ENCODE measurements at places on chromosomes 3 and 15. TPM values are rescaled to one million over a fixed set of nuclear protein-coding genes. Genes with fewer than 3 reads are reported as not detected.
A peak's percentile ranks its signal among the peaks of the same experiment; 100 is the strongest.

Gene GOLGA6L2
- not detected for total RNA-seq

Gene SAMD7
- not detected for total RNA-seq

Gene SLC28A1
- total RNA-seq: 0.35 TPM

DNA sequence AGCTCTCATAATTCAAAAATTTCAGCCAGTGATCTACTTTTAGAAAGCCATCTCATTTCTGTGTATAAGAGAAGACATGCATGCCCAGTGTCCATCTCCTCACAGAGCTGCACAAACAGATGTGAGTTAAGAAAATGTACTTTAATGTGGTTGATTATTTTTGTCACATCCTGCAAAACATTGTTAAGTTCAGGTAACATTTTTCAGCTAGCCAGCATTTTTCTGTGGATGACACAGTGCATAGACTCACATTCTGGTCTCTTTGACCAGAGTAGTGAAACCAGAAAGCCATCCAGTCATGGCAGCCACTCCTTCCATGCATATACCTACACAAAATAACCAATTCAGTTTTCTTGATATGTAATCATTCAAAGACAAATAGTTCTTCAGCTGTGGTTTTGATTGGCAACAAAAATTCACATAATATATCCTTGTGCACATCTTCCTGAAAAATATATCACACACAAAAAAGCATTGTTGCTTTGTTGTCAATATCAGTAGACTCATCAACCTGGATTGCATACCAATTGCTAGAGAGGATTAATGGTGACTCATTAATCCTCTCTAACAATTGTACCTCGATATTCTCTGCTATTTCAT, 2.1 kb upstream of the PLSCR1 start:
- H3K27ac ChIP-seq: no peak overlapping the region
- DNase-seq: no peak
- H3K27me3 ChIP-seq: no peaks in the 10 kb centered on the region

Gene IP6K1
- 12.6 TPM for total RNA-seq

GRCh38 chr3:183439515-183439914, 11.1 kb upstream of the MCF2L2 start:
- H3K36me3 ChIP-seq: no peaks in the 10 kb centered on the region
- no peaks in the 10 kb centered on the region for H3K4me1 ChIP-seq
- DNase-seq: no peak
- no peak overlapping the region for H3K4me3 ChIP-seq
- H3K27me3 ChIP-seq: peaks cover 4% of the 10 kb centered on the region
- no peak overlapping the region for H3K27ac ChIP-seq

Gene SERF2
- total RNA-seq: 650 TPM

Gene LAMB2
- 445 TPM for total RNA-seq

DNA sequence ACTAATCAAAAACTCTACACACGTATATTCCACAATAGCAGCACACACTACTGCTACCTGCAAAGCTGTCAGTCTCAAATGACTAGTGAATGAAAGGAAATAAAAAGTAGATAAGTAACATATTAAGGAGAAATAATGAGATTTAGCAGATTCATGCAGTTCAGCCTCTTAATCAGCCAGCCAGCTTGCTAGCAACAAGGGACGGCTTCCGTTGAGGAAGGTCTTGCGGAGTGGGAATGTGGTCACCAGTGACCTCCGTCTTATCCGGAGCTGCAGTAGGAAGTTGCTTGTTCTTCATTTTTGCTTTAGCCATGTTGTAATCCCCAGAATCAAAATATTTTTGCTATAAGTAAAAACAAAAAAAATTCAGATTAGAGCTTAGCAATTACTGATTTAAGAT, 17.1 kb downstream of the ARPP19 start:
- H3K4me3 ChIP-seq: no peak overlapping the region
- no peak overlapping the region for H3K27ac ChIP-seq
- DNase-seq: peak; percentile 44

DNA sequence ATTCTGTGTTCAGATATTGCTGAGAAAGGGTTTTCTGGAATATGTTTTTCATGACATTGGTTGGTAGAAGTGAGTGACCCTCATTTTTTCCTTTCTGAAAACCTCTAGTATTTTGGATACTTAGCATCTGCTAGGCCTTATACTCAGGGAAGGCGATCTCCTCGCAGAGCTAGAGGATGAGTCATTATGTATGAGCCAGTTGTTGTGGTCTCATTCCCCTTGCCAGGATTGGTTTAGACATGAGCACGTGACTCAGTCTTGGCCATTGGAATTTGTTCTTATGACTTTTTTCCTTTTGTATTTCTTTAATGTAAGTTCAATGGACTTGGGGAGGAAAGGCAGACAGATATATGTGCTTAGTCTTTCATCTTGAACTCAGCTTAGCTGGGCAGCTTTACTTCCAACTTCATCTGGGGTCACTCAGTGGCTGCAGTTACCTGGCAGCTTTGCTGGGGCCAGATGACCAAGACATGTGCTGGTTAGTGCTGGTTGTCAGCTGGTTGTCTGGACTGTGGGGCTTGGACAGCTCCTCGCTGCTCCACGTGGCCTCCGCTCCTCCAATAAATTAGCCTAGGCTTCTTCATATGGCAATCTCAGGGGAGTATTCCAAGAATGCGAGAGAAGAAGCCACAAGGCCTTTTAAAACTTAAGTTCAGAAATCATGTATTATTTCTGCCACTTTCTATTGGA, 207.5 kb downstream of the IL20RB start:
- peak; percentile 22 for DNase-seq
- H3K4me1 ChIP-seq: peaks cover 6% of the 10 kb centered on the region
- H3K36me3 ChIP-seq: no peaks in the 10 kb centered on the region
- H3K27ac ChIP-seq: no peak overlapping the region

Gene VEPH1
- total RNA-seq: 1.2 TPM

DNA sequence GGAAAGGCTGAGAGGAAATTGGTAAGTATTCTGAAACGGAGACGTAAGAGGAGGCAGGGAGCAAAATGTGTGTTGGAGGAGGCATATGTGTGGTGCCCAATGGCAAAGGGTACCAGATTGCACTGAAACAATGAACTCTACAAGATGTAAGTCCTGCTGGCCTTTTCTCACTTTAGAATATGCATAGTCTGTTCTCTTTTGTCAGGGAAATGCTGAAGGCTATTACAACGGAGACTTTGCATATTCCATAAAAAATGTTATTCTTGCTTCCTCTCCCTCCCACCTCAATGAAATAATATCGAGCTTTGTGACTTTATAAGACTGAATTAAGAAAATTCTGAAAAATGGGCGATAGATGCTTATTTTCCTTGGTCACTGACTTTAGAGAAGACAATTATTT, 85.9 kb downstream of the PEX5L start:
- no peaks in the 10 kb centered on the region for H3K27me3 ChIP-seq
- no peak for DNase-seq
- H3K36me3 ChIP-seq: no peaks in the 10 kb centered on the region
- H3K4me3 ChIP-seq: no peak overlapping the region
- H3K27ac ChIP-seq: no peak overlapping the region

Gene GABRR3
- not detected for total RNA-seq

DNA sequence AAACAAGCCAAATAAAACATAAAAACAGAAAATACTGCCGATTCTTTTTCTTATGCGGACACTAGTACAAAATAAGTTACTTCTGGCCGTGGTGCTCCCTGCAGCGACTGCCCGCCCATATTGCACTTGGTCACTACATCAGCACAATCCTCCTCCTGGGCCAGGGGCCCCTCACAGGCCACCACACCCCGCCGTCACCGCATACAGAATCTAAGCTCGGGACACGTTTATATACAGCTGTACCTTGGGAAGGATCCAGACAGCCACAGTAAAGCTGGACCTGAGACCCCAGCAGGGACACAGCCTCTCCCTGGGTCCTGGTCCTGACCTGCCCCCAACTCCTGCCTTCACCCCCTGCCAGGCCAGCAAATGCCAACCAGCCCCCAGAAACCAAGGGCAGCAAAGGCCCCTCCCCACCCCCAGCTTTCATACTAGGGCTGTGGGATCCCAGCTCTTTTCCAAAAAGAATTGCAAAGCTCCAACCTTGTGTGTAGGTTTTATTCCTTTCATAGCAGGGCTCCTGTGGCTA, 12.9 kb upstream of the DNAJB8 start:
- no peaks in the 10 kb centered on the region for H3K36me3 ChIP-seq

Gene RAD51
- total RNA-seq: 3.6 TPM

GRCh38 chr3:44963571-44964325, 12.2 kb downstream of the ZDHHC3 start:
- no peak overlapping the region for H3K4me3 ChIP-seq
- DNase-seq: no peak
- no peaks in the 10 kb centered on the region for H3K4me1 ChIP-seq
- no peaks in the 10 kb centered on the region for H3K27me3 ChIP-seq
- peaks cover 5% of the 10 kb centered on the region for H3K36me3 ChIP-seq

Gene SLC9A9
- total RNA-seq: 18.3 TPM

Gene AMT
- 5.5 TPM for total RNA-seq

- H3K27me3 ChIP-seq: no peaks in the 10 kb centered on the region
- no peak overlapping the region for H3K4me3 ChIP-seq
- no peak overlapping the region for H3K27ac ChIP-seq
- peaks cover 42% of the 10 kb centered on the region for H3K4me1 ChIP-seq
- no peaks in the 10 kb centered on the region for H3K36me3 ChIP-seq
Observed at GRCh38 chr3:125150525-125151441, 61.8 kb downstream of the SLC12A8 start.

DNA sequence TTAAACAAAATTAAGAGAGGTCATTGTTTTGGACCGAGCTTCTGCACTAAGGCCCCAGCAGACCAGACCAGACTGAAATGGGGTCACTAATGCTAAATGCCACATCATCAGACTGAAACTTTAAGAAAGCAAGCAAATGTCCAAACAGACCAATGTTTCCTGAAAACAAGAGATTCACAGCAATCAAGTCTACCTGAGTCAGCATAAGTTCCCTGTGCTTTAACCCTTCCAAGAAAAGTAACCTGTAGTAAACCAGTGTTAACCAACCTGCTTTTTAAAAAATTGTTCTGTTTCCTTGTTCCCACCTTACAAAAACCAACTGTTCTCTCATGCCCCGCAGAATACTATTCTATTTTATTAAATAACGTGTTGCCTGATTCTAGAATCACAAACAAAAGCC, 241.1 kb upstream of the GADL1 start:
- no peak overlapping the region for H3K4me3 ChIP-seq
- H3K27me3 ChIP-seq: no peaks in the 10 kb centered on the region
- H3K4me1 ChIP-seq: no peaks in the 10 kb centered on the region
- no peak for DNase-seq
- H3K36me3 ChIP-seq: no peaks in the 10 kb centered on the region

- peaks cover 15% of the 10 kb centered on the region for H3K4me1 ChIP-seq
- H3K36me3 ChIP-seq: no peaks in the 10 kb centered on the region
- no peak for DNase-seq
Observed at GRCh38 chr15:48899793-48900192, 21.9 kb downstream of the EID1 start.

Gene FRMD5
- 0.22 TPM for total RNA-seq

DNA sequence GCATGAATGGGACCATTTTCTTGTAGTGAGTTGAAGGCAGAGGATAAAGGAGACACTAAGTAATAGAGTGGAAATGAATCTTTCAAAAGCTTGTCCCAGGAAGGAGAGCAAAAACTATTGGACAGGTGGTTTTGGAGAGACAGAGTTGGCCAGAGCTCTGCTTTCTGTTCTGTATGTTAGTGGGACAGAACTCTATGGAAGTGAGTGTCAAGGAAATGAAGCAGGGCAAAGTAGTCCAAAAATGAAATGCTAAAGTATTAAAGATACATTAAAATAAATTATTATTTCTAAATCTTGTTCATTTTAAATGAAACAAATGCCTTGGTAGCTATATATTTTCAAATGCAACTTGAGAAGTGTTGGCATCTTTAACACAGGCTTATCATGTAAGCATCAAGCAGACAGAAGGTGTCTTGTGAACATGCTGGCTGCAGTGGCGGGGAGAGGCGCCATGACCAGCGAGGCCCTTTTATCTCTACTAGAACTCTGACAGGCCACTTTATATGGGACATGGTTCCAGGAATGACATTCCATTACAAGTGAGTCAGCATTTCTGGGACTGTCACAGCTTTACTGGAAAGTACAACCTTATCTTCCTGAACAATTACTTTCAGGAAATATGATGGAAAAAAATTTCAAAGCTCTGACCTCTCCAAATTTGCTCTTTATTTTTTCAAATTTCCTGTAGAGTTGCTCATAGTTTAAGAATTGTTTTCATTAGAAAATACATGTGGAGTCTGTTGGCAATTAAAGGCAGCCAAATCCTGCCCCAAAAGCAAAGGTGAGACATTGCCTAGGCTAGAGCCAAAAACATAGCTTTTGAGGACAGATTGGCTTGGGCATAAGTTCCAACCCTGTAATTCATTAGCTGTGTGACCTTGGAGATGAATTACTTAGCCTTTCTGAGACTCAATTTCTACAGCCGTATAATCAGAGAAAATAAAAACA, 106.5 kb downstream of the ECT2 start:
- H3K27me3 ChIP-seq: no peaks in the 10 kb centered on the region
- H3K4me3 ChIP-seq: no peak overlapping the region
- no peaks in the 10 kb centered on the region for H3K4me1 ChIP-seq

Gene AP3B2
- 0.18 TPM for total RNA-seq

GRCh38 chr3:187914231-187914630, 169.0 kb upstream of the BCL6 start:
- H3K36me3 ChIP-seq: no peaks in the 10 kb centered on the region
- peaks cover 2% of the 10 kb centered on the region for H3K4me1 ChIP-seq
- no peak overlapping the region for H3K4me3 ChIP-seq
- DNase-seq: peak; percentile 26
- H3K27ac ChIP-seq: no peak overlapping the region

Gene UROC1
- total RNA-seq: 0.04 TPM

GRCh38 chr3:144590854-144591253, 619.2 kb downstream of the DIPK2A start:
- DNase-seq: no peak
- H3K27me3 ChIP-seq: no peaks in the 10 kb centered on the region
- no peaks in the 10 kb centered on the region for H3K36me3 ChIP-seq
- H3K27ac ChIP-seq: no peak overlapping the region

Gene ITPKA
- total RNA-seq: 0.35 TPM

DNA sequence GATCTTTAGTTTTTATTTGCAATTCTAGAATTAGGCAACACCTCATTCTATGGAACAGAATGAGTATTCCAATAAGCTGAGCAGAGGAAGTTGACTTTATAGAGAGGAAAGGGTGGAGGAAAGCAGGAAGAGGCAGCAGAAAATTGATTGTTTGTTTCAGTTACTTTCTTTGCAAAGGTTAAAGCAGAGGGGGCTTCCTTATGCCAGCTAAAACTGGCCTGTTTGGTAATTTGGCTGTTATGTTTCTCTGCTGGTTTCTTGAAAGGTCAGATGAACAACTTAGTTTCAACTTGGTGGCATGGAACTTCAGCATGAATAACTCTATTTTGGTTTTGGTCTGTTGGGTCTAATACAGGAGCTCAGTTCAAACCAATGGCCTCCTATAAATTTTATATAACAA, 190.9 kb upstream of the IL12A start:
- H3K36me3 ChIP-seq: no peaks in the 10 kb centered on the region
- H3K27ac ChIP-seq: no peak overlapping the region
- no peak for DNase-seq
- H3K4me3 ChIP-seq: no peak overlapping the region
- peaks cover 4% of the 10 kb centered on the region for H3K4me1 ChIP-seq

GRCh38 chr3:17032407-17033034, 147.8 kb downstream of the PLCL2 start:
- DNase-seq: peak; percentile 57
- H3K36me3 ChIP-seq: no peaks in the 10 kb centered on the region
- no peak overlapping the region for H3K27ac ChIP-seq
- no peak overlapping the region for H3K4me3 ChIP-seq

- H3K4me1 ChIP-seq: no peaks in the 10 kb centered on the region
- H3K36me3 ChIP-seq: no peaks in the 10 kb centered on the region
- DNase-seq: no peak
- H3K27me3 ChIP-seq: no peaks in the 10 kb centered on the region
Observed at GRCh38 chr3:100556673-100557310, 52.6 kb upstream of the ADGRG7 start.

Measured in muscle of leg (tissue), 16 donors.